ENCODE measurements at places on chromosomes 11 and 22. TPM values are rescaled to one million over a fixed set of nuclear protein-coding genes. Genes with fewer than 3 reads are reported as not detected.

Gene RNF141
- total RNA-seq: 16.3 TPM

GRCh38 chr22:48942698-48943566 lies 884.7 kb downstream of the BRD1 start:
- no peak for DNase-seq

DNA sequence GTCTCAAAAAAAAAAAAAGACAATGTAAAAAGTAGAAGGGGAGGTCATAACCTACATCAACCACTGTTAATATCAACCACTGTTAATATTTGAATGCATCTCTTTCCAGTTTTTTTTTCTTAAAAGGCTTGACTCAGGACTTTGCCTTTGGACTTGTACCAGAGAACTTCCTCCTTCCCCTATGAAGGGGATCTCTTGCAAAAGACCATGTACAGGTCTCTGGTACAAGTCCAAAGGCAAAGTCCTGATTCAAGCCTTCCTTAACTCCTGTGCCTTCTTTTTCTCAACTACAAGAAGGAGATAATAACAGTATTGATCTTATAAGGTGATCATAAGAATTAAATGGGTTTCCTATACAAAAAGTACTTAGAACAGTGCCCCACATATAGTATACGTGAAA lies 563.5 kb downstream of the BUD13 start:
- DNase-seq: no peak

GRCh38 chr11:67312187-67313021 lies 9.1 kb downstream of the SSH3 start:
- DNase-seq: peak; percentile 46

GRCh38 chr22:22959147-22959827 lies 71.7 kb downstream of the IGLL5 start:
- DNase-seq: peak; percentile 61
